ENCODE measurements at places on chromosomes 13 and 19.

- no peak for DNase-seq
Observed at GRCh38 chr13:36770741-36771140, 48.3 kb upstream of the RFXAP start.

DNA sequence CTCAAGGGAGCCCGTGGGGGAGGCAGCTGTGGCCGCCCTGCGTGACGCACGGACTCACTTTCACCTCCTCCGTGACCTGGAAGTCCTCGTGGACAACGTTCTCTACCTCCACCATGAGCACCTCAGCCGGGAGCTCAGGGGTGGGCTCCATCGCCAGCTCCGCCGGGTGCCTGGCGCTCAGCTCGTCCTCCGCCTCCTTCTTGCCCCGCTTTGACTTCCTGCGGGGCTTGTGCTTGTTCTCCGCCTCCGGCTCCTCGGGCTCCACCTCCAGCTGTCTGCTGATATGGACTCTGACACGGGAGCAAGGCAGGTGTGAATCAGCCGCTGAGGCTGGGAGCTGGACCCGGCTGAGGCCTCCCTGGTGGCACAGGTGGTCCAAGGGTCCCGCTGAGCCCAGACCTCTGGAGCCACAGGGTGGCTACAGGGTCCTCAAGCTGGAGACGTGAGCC is 8.2 kb downstream of the LONP1 start:
- DNase-seq, result no peak

DNA sequence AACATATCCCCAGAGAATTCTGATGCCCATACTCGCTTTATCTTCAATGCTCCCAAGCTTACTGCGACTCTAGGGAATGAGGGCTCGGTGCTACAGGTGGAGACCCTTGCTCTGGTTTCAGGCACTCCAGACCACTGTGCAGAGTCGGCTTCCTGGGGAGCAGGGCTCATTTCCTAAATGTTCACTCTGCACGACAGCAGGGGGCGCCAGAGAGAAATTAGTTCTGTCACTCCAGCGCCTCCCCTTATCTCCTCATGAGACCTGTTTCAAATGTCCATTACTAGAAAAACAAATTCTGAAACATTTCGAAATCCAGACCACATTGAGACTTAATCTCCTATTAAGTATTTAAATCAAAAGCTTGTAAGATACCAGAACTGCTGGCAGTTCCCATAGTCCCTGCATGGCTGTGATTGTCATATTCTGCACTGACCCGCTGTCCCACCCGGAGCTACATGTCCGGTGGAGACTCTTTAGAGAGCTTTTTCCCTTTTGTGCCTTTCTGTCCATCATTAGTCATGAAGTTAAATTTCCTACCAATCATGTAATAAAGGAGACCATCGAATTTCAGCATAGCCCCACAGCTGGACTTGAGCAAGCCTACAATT is 22.4 kb downstream of the EPSTI1 start:
- peak; percentile 82 for DNase-seq

- DNase-seq, result no peak
Observed at GRCh38 chr13:22375151-22375550, 704.3 kb downstream of the FGF9 start.

DNA sequence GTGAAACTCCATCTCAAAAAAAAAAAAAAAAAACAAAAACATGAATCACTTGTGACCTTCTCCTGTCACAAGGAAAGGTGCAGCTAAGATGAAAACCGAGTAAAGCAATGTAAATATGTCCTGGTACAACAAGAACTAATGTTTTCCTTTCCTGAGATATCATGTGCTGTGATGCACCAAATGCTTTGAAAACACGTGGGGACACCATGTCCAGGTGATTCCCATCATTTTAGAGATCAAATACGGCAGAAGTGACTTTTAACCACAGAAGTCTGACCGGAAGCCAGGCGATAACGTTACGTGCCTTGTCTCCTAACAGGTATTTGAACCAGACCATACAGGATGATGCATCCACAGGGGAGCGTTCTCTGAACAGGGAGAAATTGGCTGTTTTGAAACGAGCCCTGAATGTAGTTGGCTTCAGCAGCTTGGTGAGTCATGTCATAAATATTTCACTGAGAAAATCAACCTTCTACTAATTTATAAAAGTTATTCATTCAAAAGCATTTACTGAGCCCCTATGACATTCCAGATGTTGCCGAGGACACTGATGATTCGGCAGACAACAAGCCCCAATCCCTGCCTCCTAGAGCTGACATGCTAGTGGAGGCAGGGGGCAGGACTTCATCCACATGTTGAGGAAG is 328.1 kb downstream of the MYO16 start:
- DNase-seq, result peak; percentile 75

Data from adrenal gland (tissue), 19 donors.